NCI-H510A (cell line): ENCODE measurements at places on chromosomes 2 and 18.

DNA sequence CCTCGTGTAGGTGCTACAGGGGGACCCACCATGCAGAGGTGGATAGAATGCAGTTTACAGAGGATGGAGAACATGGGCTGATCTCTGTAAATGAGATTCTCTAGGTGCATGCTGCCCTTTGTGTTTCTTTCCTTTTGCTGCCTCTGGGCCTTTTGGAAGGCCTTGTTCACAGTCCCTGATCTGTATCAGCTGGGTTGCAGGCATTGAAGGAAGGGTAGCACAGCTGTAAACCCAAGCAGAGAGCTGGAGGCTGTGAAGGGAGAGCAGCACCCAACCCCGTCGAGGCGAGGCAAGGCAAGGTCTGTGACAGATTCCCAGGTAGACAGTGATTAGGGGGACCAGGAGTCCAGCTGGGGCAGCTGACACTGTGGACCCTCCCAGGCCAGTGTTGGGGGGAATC, 56.1 kb upstream of the SOS1 start:
- DNase-seq, result no peak

DNA sequence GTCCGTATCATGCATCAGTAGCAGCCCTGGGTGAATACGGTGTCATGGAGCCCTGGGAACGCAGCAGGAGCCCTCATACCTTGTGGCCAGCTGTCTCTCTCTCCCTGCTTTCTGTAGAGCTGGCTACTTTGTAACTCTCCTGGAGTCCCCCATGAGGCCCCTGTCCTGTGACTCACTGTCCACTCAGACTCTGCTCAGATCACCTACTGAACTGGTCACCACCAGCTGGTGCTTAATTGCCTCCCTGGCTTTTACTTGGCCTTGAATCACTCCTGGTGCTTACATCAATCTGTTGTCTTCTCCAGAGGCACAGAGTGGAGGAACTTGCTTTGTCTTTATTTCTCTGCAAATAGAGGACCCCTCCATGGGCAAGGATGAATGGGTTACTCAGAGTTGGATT, 172.7 kb downstream of the HRH4 start:
- DNase-seq, result no peak

DNA sequence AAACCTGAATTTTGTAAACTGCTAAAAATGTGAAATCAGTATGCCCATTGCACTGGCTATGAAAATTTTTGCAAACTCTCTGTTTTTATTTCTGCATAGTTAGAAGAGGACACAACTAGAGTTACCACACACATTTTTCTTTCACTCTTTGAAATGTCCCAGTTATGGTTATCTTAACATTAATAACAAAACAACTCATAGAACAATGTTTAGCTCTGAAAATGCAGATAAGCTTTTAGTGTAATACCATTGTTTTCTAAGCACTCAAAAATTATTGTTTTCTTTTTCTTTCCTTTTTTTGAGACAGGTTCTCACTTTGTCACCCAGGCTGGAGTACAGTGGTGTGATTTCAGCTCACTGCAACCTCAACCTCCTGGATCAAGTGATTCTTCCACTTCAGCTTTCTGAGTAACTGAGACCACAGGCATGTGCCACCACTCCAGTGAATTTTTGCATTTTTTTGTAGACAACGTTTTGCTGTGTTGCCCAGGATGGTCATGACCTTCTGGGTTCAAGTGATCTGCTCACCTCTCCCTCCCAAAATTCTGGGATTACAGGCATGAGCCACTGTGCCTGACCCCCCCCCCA, 1204.5 kb upstream of the ZEB2 start:
- no peak for DNase-seq

DNA sequence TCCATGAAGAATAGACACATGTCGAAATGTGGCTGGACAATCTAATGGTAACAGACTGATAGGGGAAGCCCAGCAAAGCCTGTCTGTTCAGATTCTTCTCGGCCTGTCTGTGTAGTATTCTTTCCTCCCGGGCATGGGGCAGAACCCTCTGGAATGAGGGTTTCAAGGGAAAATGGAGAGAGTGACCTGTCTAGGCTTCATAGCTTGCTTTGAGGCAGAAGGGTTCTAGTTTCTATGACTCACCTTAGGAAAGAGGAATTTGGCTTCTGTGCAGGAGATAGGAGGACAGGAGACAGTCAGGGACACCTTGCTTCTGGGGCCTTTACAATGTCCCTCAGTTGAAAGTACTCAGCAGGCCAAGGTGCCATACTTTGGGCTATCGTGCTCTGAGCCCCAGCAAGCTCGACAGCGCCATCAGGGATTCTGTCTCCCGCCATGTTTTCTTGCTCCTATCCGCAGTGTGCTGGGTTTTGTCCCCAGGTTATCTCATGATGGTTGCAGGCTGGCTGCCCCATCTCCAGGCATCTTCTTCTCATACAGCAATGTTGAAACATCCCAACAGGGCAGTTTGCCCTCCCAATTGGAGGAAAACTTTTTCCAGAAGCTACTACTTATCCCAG, 74.7 kb upstream of the TLK1 start:
- DNase-seq, result no peak

GRCh38 chr2:64524604-64525316, 632 bp downstream of the AFTPH start:
- DNase-seq, result peak; percentile 39

DNA sequence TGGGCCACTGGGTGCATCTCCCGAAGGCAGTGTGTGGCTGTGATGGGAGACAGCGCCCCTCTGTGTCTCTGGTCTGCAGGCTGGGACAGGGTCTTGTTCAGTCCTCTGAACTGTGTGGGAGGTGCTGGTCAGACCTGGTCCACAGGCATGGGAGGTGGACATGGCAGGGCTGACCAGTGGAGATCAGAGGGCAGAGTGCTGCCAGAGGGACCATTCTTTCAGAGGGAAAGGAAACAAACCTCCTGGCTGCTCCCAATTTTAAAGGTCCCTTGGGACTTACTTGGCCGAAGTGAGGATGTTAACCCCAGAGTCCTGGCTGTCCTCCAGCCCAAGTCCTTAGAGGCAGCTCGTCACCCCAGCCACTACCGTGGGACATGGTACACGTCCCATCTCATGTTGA, 4.0 kb downstream of the CAPN13 start:
- no peak for DNase-seq

GRCh38 chr2:1544478-1545069, 131.3 kb downstream of the TPO start:
- DNase-seq, result no peak

DNA sequence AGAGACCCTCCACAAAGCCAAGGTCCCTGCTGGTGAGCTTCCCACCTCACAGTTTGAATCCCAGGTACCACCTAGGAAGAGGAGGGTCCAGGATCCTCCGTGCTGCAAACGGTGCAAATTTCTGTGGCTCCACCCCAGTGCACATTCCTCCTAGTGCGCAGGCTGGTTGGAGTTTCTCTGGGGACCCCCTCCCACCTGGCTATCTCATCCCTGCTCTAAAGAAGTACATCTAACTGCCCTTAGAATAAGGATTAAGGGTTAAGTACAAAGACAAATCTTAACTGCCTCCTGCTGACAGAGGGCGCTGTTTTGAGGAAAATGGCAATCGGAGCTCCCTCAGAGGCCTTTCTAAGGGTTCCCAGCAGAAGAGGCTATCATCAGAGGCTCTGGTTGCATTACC, 109.6 kb upstream of the FSIP2 start:
- no peak for DNase-seq

DNA sequence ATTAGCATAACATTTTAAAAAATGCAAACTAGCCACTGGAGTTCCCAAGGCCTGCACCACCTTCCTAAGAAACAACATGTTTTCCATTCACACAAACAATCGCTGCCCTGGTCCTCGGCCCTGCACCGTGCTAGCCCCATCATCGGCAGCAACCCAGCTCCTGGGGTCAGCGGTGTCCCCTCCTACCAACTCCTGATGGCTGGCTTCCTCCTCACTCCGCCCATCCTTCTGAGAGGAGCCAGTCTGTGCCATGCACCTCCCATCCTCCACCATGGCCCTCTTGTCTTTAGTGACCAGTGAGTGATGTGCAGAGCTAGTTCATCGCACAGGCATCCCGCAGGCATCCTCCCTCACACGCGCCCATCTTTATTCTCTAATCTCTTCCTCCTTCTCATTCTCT, 81.9 kb downstream of the LONRF2 start:
- no peak for DNase-seq

DNA sequence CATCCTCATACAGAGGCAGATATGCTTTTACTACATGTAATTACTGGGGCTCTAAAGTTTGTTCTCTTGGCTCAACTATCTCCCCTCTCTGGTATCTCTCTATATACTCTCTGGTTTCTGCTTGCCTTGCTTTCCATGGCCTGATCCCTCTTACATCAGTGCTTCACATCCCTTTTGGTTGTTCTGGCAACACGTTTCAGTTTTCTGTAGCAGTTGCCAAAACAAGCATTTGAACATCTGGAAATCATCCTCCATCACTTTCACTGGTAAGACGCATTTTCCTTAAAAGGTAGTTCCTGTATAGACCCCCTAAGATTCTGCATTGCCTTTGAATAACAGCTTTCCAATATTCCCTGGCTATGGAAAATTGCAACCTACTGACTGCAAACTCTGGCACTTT, 25.9 kb downstream of the COL5A2 start:
- no peak for DNase-seq

- no peak for DNase-seq
Observed at GRCh38 chr2:128301501-128301966, 17.1 kb downstream of the HS6ST1 start.

GRCh38 chr2:7592618-7593140, 675.5 kb downstream of the RNF144A start:
- no peak for DNase-seq

DNA sequence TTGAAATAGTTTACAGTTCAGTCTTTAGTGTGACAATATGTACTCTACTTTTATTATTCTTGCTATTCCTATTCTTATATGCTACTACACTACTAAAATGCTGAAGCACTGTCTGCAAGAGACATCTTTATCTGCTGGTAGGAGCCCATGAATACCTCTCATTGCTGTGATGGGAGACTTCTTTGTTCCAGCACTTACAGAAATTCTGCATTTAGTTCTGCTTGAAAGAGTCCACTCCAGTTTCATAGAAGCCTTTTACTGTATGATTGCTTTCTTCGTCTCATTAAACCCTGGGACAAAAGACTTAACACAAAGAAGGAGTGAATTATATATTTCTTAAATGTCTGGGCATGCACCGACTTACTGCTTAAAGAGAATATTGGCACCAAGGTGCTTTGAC, 272.7 kb downstream of the CD226 start:
- DNase-seq, result no peak

DNA sequence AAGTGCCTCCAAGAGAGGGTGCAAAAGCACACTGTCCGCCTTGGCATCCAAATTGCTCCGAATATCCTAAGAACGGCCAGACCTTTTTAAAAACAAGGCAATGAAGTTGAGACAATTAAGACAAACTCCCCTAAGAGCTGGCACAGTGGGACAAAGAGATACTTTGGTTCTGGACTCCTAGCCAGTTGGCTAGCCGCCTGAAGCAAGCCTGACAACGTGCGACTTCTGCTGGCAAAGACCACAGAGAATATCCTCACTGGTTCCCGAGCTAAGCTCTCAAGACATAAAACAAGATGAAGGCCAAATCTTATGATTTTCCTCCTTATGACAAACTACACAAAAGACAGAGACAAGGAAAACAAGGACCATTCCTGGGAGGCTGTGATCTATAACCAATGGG, 32.7 kb downstream of the CHRNA1 start:
- DNase-seq, result no peak

DNA sequence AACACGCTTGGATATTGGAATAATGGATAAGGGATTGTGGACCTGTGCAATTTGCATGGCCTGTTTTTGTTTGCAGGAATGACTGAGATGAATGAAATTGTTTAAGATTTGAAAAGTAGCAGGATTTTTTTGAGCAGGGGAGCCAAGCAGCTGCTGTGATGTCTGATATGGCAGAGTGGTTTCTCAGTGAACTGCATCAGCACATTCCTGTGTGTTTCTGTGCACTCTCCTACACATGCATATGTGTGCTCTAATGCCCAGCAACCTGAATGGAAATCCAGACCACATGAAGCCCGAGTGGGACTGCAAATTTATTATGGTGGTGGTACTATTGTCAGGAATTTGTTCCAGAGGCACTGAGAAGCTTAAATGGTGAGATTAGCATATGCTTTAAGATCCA, 161.7 kb downstream of the PARD3B start:
- DNase-seq, result no peak

- DNase-seq, result no peak
Observed at GRCh38 chr2:142323206-142323605, 192.4 kb upstream of the LRP1B start.
